ENCODE measurements at places on chromosomes 3 and 15. TPM values are rescaled to one million over a fixed set of nuclear protein-coding genes. Genes with fewer than 3 reads are reported as not detected.

DNA sequence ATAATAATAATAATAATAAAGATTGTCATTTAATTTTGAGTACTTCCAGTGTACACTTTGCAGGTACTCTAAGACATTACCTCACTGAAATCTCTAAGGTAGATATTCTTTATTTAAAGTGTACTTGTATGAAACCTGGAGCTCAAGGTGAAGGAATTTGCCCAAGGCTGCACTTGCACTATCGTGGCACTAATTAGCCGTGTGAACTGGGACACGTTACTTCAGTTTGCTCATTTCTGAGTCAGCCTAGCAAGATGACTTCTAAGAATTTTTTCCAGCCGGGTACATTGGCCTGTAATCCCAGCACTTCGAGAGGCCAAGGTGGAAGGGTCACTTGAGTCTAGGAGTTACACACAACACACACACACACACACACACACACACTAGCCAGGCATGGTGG lies 33.5 kb downstream of the MLH1 start:
- DNase-seq: peak; percentile 22

- no peak for DNase-seq
Observed at GRCh38 chr3:159513867-159514380, 474.7 kb upstream of the IL12A start.

DNA sequence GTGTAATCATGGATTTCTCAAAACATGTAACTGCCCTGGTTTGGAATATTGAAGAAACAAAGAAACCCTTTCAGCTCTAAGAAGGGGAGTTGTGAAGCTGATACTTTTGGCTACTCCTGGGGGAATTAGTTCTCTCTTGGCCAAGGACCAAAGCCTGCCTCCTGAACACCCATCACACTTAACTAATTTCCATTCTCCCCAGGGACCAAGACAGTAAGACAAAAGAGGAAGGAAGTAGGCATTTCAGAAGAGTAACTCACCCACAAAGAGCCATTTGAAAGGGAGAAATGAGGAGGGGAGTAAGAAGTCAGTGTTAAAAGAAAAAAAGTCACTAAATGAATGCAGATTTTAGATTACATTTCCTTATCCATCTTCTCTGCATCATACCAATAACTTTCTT lies 328.0 kb upstream of the SOX2 start:
- no peak for DNase-seq

DNA sequence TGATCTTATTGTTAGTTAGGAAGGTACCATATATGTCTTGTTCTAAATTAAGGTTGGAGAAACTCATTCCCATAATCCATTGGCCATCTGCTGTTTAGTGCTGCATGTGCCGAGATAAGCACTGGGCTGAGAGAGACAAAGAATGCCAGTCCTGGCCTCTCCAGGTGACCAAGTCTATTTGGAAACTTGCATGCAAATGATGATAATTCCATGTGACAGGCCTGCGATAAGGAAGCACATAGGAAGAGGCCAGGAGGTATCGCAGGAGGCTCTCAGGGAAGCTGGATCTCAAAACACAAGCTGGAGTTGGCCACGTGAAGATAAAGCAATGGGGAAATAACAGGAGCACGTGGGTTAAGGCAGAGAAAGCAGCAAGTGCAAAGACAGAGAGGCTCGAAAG lies 39.7 kb downstream of the MYO5C start:
- no peak for DNase-seq

LRTM1 gene
- not detected for total RNA-seq

All from bronchial epithelial cell (primary cell).